ELR (cell line): ENCODE measurements at places on chromosomes 13 and 19.

- DNase-seq: no peak
These were observed 6.0 kb downstream of the ERVV-1 start for GRCh38 chr19:53019684-53020083.

- no peak for DNase-seq
These were observed 2.6 kb downstream of the VMAC start for GRCh38 chr19:5907241-5907640.

- DNase-seq: no peak
These were observed 82.0 kb downstream of the SIPA1L3 start for GRCh38 chr19:37988758-37989635.

- no peak for DNase-seq
These were observed 2.9 kb upstream of the DCLK1 start for GRCh38 chr13:36133950-36134626.

- no peak for DNase-seq
These were observed 31.4 kb downstream of the ELF1 start for GRCh38 chr13:40987606-40988280.

DNA sequence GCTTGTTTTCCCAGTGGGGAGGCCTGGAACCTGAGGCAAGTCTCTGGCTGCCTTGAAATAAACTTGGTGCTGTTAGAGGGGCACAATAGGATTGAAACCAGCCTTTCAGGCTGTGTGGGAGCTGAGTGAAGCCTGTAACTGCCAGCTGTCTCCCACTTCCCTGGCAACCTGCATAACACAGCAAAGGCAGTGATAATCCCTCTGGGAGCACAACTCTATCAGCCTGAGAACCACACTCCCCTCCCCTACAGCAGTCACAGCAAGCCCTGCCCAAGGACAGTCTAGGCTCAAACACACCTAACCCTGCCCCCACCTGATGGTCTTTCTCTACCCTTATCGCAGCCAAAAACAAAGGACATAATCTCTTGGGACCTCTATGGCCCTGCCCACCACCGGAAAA is 683.8 kb upstream of the ATXN8OS start:
- DNase-seq: no peak

GRCh38 chr13:85651440-85651839 is 147.8 kb downstream of the SLITRK6 start:
- peak; percentile 19 for DNase-seq

- DNase-seq: peak; percentile 50
These were observed at the start of gene MEDAG for GRCh38 chr13:30905932-30906383. Gene MEDAG (plus strand): TSS chr13:30906271. CDS start chr13:30906516, 245 bp downstream.

DNA sequence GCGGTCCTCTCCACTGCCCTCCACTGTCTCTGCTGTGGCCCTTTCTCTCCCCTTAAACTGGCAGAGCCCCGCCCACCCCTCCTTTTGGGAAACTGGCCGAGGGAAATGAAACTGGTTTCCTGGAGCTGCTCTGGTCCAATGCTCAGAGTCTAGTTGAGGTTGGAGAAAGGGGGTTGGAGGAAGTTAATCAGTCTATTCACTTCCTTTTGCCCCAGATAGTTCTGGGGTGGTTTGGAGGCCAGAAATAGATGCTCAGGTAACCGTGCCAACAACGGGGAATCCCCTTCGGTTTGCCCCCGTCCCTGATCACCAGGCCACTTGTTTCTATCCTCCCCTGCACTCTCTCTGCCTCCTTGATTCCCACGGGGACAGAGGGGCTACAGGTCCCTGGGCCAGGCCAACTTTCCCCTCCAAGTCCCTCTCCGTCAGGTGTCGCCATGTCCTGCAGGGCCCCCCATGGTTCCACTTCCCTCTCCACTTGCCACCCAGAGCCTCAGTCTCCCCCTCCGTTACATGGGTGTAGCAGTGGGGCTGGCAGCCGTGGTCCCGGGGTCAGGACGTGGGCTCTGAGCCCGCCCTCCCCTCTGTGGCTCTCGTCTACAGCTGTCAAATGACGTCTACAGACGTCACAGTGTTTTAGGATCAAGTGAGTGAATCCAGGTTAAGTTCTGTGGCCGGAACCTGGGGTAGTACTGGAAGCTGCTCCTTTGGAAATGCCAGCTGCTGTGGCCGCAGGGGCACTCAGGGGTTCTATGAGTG is at the start of gene IL4I1:
IL4I1 (minus strand) TSS at position 25 of the 759 bp plus-strand sequence. CDS start 727 bp downstream, outside the sequence.
- peak; percentile 40 for DNase-seq

GRCh38 chr19:18967358-18968146 is 26.5 kb upstream of the HOMER3 start:
- DNase-seq: peak; percentile 83

- DNase-seq: no peak
These were observed 319.6 kb downstream of the ZNF536 start for GRCh38 chr19:30691819-30692166.

GRCh38 chr13:68234274-68234673 is 1004.1 kb upstream of the PCDH9 start:
- peak; percentile 15 for DNase-seq

DNA sequence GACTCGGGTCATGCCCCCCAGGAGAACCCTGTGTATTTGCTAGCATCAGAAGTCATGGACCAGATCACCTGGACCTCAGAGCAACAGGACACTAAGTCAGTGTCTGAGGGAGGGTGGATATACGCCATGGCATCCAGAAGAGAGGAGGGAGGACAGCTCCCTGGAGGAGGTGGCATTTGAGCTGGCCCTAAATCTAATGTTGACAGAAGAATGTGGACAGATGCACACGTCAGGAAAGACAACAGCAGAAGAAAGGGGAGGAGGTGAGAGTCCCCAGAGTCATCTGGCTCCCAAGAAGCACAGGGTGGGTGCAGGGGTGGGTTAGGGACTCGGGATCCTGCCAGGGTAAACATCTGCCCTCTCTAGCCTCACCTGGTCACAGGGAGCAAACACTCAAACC is 24.5 kb upstream of the CCNE1 start:
- DNase-seq: no peak

GRCh38 chr13:30107521-30108136 is 199.7 kb downstream of the KATNAL1 start:
- DNase-seq: peak; percentile 72

- no peak for DNase-seq
These were observed 1130.2 kb downstream of the SLITRK5 start for GRCh38 chr13:88801361-88801760.

- no peak for DNase-seq
These were observed 70.7 kb downstream of the EPS15L1 start for GRCh38 chr19:16400911-16401591.

DNA sequence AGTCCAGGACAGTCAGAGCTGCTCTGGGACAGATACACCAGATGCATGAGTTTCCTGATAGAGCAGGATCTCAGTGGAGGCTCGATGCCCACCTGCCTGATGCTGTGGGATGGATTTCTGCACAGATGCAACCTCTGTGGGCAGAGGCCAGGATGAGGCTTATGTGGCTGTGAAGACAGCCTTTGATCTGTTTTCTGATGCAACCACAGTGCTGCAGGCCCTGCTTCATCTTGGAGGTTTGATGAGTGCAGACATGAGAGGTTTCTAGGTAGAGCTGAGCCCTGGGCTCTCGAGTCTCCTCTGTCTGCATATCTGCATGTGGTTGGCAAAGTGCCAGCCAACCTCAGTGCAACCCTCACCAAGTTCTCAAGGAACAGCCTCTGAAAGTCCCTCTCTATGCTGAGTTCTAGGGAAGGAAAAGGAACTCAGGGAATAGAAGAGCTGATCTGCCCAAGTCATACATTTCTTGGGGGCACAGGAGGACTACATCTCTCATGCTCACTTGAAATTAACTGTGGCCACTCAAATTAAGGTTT is 23.1 kb upstream of the TSHZ3 start:
- no peak for DNase-seq

- no peak for DNase-seq
These were observed 226.3 kb downstream of the TBC1D4 start for GRCh38 chr13:75255653-75256052.

- DNase-seq: no peak
These were observed 814.7 kb downstream of the PCDH9 start for GRCh38 chr13:66415444-66415843.

DNA sequence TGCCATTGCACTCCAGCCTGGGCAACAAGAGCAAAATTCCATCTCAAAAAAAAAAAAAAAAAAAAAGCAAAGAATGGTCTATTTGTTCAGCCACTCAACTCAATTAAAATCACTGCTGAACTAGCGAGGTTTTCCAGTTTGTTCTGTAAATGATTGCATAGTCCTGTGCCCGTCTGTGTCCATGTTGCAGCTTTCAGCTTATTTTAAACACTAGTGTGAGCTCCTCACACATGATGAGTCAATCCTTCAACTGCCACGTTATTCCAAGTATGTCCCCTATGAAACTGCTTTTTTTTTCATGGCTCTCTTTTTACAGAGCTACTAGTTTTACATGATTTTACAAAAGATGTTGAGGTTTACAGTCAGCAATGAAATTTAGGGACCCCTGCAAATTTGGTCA is 12.2 kb downstream of the SUGP2 start:
- peak; percentile 64 for DNase-seq

DNA sequence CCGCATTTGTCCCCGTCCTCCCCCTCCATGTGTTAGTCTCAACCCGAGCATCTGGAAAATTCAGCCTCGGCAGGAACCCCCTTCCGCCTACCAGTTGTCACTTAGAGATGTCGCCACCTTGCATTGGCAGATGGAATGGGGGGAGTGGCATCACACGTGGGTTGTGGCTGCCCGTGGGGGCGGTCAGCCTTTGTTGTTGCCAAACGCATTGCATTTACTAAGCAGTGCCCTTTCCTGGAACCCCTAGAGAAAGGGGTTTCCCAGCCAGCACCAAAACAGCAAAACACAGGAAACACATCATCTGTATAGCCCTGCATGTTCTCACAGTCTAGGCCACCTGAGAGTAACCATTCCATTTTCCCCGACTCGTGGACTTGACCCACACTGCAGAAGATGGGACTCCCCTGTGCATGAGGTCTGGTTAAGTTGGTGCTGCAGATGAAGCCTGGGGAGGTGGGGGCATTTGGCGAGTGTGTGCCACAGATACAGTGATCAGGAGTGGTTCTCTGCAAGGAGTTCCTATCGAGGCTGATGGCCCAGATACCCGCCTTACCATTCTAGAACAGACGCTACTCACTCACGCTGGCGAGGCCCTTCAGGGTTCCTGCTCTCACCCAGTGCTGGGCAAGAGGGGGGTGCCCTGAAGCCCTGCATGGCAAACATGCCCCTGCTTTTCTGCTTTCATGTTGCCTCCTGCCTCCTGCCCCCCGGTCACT is 38.3 kb downstream of the TMED1 start:
- DNase-seq: no peak

DNA sequence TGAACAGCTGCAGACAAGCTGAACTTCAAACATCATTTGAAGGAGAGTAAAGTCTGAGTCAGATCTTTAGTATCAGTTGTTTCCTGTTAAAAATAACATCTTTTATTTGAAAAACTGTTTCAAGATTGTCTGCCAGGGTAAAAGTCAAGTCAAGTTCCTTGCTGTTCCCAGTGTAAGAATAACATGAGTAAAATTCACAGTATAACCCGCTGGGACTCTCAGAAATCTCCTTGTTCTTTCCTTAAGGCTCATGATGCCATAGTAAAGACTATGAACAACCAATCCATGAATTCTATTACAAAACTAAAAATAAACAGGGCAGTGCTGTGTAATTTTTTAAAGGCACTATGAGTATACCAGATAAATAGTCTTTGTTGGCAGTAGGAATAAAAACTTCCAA is 112.9 kb downstream of the IRS2 start:
- DNase-seq: no peak

- DNase-seq: no peak
These were observed 769.8 kb upstream of the MIR17HG start for GRCh38 chr13:90577726-90578125.

GRCh38 chr19:48989701-48990291 is 3.3 kb downstream of the GYS1 start:
- no peak for DNase-seq

DNA sequence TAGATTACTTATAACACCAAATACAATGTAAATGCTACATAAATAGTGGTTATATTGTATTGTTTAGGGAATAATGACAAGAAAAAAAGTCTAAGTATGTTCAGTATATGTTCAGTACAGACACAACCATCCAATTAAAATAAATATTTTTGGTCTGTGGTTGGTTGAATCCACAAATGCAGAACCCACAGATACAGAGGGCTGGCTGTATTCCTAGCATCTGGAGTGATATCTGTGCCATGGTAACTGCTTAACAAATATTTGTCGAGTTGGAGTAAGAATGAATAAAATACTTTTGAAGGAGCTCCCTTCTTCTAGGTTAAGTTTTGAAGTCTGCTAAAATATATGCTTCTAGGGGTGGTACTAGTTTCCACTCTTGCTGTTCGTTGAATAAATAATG is 241.0 kb downstream of the KLF5 start:
- no peak for DNase-seq

DNA sequence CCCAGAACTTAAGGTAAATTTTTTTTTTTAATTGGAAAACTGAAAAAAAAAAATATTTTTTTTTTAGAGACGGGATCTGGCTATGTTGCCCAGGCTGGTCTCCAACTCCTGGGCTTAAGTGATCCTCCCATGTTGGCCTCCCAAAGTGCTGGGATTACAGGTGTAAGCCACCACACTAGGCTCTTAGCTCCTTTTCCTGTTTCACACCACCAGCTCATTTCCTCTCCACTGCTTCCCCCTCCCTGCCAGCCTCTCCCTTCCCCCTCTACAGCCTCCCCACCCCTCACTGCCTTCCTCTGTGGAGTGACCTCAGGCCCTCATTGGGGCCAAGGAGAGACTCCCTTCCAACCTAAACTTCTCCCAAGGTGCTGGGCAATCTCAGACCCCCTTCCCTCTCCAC is 4.2 kb upstream of the GIPR start:
- no peak for DNase-seq

DNA sequence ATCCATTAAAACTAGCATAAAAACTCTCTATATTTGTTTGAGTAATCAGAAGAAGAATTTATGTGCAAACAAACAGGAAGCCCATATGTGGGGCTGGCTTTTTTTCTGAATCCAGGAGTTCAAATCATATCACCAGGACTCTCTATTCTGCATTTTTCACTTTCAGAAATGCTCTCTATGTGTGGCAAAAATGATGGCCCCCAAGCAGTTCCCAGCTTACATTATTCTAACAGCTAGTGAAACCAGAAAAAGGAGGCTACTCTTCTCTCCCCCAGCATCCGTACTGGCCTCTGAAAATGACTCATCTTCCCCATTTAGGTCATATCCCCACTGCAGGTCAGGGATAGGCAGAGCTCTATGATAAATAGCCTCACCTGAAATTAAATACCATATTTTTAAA is 20.4 kb downstream of the RBM26 start:
- DNase-seq: peak; percentile 72

- DNase-seq: no peak
These were observed 77.1 kb upstream of the WASF3 start for GRCh38 chr13:26480246-26480855.

DNA sequence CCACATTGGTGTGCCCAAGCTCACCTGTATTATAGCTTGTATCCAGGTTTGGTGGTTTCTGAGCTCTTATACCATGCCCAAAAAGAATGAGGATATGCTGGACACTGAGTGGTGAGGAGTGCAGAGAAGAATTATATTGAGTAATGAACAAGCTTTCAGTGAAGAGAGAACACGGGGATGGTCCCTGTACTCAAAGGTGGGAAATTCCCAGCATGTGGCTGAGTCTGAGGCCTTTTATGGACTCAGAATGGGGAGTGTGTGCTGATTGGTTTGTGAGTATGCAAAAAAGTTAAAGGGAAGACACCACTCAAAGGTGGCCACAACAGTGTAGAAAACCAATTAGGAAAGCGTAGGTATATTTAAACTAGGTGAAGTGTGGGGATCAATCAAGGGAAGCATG is 191.2 kb upstream of the SLITRK6 start:
- DNase-seq: no peak

GRCh38 chr19:8451377-8451776 is 6.6 kb downstream of the HNRNPM start:
- DNase-seq: no peak
